ENCODE measurements at places on chromosomes 6 and 20.

DNA sequence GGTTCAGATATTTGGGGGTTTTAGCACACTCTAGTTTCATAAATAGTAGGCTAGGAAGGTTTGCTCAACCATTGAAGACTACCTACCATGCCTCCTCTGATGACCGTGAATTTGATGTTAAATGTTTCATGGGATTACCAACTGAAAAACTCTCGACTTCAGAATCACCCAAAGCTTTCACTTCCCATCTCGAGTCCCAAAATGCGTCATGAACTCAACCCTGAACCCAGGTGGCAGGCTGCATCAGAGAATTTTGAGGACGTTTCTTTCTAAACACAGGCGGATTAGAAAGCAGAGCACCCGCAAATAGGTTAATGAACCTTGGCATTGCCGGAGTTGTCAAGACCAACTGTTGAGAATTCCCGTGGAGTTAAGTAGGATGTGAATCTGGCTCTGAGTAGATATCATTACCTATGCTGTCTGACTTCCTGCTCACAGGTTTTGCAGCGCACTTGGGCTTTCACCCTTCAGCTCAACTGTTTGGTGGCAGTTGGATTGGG is 98.4 kb upstream of the ADTRP start:
- no peak for DNase-seq

DNA sequence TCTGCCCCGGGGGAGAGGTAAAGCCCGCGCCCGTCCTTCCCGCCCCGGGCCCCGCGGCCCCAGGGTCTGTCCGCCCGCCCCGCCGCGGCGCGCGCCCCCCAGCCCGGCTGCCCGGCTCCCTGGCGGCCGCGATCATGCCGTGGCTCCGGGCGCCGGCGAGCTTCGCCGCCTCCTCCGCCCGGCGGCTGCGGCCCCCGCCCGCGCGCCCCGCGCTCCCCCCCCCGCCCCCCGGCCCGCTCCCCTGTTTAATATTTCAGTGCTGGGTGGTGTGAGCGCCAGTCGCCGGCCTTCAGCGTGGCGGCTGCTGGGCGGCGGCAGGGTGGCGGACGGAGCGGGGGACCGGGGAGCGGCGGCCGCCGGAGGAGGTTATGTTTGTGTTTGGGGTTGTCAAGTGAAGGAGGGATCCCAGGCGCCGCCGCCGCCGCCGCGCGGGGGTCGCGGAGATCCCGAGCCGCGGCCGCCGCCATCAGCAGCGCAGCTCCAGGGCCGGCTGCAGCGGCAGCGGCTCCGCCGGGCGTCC is at the start of gene HIVEP1:
HIVEP1 (plus strand) TSS at position 275 of the 520 bp plus-strand sequence. CDS start 3,317 bp downstream, outside the sequence.
- DNase-seq: peak; percentile 60

GRCh38 chr20:10769700-10770099 is 95.9 kb upstream of the JAG1 start:
- DNase-seq: no peak

DNA sequence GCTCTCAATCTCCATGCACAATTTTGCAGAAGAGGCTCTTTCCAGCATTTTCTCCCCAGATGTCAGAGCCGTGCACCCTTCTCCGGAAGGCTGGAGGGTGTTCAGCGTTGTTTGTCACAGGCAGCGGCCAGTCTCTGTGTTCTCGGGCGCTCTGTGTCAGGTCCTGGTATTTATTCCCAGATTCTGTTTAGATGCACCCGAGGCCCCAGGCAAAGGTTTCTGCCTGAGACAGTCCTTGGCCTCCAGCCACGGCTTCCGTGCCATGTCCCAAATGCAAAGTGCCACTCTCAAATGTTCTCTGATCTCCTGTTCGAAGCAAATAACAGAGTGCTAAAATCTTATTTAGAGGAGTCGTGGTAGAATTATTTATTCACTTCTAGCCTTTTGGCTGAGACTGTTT is 140.3 kb upstream of the AGPAT4 start:
- no peak for DNase-seq

DNA sequence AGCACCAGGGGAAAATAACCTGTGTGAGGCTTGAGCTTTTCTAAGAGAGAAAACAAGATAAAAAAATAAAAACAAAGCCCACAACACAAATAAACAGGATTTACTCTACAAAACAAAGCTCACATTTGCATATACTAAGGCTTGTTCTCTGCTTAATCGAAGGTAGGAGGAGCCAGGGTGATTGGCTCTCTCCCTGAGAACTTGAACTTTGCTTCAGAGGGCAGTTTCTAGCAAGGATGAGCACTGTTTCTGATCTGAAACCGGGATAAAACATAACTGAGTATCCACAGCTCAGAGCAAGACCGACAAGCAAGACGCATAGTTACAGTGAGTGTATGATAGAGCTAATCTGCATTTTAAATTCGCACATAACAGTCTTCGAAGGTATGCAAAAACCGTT is 200.6 kb downstream of the PRKN start:
- no peak for DNase-seq

DNA sequence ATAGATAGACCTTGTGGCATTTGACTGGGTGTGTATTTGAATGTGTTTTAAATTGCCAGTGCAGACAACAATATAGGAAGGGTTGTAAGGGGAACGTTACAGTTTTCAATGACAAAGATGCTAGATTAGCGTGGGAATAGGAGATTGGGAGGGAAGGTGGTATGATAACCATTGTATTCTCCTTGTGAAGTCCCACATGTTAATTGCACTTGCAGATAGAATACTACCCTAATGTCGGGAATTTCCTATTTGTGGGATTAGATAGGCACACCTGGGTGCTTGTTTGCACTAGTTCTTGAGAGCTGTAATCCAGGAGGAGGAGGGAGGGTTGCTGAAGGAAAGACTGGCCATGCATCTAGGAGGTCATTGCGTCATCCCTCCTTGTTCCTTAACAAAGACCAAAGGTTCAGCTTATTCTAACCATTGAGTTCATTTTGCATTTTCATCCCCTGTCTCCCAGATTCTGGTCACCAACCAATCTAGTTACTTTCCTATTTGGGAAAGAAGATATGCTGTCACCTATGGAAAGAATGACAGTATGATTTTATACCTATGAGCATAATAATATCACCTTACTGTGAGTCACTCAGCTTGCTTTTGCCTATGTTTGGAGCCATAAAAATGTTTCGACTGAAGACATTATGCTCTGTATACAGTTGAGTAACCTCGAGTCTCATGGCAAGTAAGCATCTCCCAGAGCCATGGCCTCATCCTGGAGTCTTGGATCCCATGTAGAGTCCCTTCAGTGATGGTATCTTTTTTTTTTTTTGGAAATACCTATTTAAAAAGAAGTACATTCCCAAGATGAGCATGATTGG is 201.5 kb downstream of the DTNBP1 start:
- no peak for DNase-seq

- no peak for DNase-seq
Observed at GRCh38 chr6:72968704-72969103, 256.6 kb downstream of the KHDC1L start.

- no peak for DNase-seq
Observed at GRCh38 chr6:91352878-91353277, 766.0 kb upstream of the MAP3K7 start.

GRCh38 chr6:30601436-30601814 is 15.6 kb downstream of the PPP1R10 start:
- DNase-seq: no peak

- peak; percentile 6 for DNase-seq
Observed at GRCh38 chr6:135876058-135876457, 24.6 kb downstream of the PDE7B start.

DNA sequence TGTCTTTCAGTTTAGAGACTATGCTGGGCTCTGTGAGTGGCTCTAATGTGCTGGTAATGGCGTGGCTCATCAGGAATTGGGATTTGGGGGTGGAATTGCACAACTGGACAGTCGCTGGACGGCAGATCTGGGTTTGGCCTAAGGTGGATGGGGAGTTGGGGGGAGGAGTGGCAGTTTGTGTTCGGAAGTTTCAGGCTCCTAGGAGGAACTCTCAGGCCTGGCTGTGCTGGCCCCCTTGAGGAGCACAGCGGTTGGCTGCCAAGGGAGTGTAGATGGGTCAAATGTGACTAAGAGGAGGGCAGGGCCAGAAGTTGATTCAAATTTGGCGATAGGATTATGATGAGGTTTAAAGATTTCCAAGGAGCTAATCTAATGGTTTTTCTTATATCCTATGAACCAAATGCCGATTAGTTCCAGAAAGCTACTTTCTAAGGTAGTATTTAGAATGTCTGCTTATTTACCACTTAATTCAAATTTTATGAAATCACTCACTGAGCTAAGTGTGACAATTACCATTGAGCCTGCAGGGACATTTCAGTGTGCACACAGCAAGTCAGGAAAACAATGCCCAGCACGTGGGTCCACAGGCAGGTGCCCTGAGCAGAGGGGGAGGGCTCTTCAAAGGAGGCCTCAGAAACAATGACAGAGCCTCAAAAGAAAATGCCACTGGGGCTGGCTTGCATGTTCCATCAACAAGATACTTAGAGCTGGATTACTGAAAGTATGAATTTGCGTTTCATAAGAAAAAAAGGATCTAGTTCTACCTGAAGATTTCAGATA is 111.0 kb downstream of the GJA10 start:
- DNase-seq: no peak

DNA sequence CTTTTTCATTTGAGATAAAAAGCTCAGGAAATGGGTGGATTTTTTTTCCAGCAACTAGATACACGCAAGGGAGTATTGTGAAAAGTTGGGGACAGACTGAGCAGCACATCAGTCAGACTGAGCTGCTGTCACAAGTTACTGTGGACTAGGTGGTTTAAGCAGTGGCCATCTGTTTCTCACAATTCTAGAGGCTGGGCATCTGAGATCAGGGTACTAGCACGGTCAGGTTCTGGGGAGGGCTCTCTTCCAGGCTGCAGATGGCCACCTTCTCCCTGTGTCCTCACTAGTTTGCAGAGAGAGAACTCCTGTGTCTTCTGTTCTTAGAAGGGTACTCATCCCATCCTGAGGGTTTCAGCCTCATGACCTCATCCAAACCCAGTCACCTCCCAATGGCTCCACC is 178.3 kb downstream of the SYNDIG1 start:
- no peak for DNase-seq

- DNase-seq: no peak
Observed at GRCh38 chr6:147664092-147664491, 155.6 kb downstream of the SAMD5 start.

DNA sequence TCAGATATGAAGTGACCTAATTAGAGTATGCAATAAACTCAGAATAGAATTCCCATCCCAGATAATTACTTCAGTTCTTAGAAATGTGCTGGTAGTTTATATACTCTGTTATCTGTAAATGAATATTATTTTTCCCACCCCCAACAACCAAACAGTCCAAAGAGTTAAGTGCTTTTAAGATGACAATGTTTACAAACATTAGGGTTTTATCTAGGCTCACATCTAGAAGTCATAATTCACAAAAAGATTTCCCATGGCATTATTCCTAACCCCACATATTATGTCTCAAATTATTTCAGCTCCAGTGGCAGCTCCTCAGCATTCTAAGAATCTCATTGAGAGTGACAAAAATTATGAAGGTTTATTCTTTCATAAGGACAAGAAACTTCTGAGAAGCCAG is 120.9 kb downstream of the TASP1 start:
- DNase-seq: no peak

DNA sequence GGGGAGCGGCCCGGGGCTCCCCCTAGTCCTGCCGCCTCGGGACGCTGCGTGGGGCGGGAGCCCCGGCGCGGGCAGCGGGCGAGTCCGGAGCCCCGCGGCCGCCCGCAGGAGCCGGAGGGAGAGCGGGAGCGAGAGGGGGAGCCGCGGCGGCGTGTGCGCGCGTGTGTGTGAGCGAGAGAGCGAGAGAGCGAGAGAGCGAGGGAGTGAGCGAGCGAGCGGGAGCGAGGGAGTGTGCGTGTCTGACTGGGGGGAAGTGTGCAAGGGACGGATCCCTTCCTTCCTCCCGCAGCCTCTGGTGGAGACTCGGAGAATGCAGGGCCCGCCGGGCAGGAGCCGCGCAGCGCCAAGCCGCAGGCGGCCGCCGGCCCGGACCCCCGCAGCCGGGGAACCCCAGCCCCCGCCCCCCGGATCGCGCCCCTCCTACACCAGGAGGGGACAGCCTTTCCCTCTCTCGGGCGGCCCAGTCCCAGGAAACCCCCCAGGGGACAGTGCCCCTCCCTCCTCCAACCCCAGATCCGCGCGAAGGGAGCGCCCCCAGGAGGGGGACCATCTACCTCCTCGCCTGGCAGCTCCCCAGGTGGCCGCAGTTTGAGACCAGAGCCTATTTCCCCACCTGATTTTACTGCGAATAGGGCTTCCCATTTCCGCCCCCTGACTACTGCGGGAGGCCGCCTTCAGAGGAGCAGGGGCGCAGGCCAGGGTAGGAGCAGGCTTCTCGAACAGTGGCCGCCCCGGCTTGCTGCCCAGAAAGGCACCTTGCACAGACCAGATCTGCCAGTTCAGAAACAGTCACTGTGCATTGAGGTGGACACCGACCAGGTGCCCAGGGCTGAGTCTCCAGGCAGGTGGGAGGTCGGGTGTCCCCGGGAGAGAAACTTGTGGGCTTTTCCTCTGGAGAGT is at the start of gene CDH22:
CDH22 (minus strand) TSS at position 241 of the 900 bp plus-strand sequence. CDS start 57,204 bp downstream, outside the sequence.
- DNase-seq: peak; percentile 44

GRCh38 chr6:121395736-121396135 is 39.7 kb upstream of the GJA1 start:
- DNase-seq: no peak

DNA sequence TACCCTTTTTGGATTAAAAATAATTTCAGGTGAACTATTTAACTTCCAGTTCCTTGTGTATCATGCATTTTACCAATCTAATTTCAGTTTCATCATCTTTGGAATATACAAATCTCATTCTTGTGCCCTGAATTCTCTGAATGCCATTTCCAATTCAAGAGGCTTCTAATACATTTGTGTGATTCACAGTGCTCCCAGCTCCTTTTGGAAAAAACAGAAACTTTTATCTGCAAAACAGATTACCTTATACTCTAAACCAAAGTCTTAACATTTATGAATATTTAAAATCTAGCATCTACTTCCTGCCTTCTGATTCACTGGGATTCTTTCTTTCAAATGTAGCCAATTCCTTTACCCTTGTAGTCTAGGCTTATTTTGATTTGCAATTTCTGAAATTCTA is 11.1 kb upstream of the PEX7 start:
- DNase-seq: no peak

DNA sequence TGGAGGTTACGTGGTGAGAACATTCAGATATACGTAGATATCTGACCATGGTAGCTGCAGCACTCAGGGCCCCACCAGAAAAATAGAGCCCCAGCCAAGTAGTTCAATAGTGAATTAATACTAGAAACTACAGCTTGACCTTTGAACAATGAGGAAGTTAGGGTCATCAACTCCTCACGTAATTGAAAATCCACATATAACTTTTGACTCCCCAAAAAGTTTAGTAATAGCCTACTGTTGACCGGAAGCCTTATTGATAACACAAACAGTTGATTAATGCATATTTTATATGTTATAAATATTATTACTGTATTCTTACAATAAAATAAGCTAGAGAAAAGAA is 117.9 kb downstream of the SNX5 start:
- no peak for DNase-seq
